ENCODE measurements at places on chromosomes 7 and 10.
A peak's percentile ranks its signal among the peaks of the same experiment; 100 is the strongest.

GRCh38 chr7:7293092-7293491, 110.7 kb downstream of the C1GALT1 start:
- DNase-seq, result no peak

GRCh38 chr10:77686096-77686495, 48.5 kb upstream of the KCNMA1 start:
- DNase-seq, result no peak

- no peak for DNase-seq
These were observed 372.8 kb downstream of the PHTF2 start for GRCh38 chr7:78171398-78171797.

DNA sequence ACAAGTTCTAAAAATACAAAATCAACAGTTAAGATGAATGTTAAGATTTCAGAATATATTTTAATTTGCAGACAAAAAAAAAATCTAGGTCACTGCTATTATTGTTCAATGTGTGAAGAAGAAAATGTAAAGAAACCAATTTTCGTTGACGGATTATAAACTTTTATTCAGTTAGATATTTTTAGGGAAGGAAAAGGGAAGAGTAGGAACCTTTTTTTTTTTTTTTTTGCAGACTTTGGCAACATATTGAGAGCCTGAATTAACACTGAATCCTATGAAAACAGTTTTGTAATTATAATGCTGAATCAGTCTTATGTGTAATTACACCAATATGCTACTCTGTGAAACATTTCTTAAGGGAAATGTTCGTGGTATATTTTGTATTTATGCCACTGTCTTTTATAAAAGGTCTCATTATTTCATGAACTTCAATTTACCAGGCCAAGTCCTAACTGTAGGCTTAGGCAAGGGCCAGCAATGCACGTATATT, 106.3 kb downstream of the ST8SIA6 start:
- no peak for DNase-seq

GRCh38 chr10:44960482-44961229, 1.1 kb downstream of the RASSF4 start:
- no peak for DNase-seq

- DNase-seq, result no peak
These were observed 63.1 kb upstream of the PDCD4 start for GRCh38 chr10:110808615-110809014.

DNA sequence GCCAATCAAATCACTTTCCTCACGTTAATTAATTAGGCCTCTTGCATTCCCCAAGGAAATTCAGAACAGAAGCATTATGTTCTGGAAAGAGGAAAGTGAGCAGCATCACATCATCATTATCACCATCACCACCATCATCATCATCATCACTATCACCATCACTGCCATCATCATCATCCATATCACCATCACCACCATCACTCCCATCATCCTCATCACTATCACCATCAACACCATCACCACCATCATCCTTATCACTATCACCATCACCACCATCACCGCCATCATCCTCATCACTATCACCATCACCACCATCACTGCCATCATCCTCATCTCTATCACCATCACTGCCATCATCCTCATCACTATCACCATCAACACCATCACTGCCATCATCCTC, 31.4 kb upstream of the PLXNA4 start:
- DNase-seq, result no peak

DNA sequence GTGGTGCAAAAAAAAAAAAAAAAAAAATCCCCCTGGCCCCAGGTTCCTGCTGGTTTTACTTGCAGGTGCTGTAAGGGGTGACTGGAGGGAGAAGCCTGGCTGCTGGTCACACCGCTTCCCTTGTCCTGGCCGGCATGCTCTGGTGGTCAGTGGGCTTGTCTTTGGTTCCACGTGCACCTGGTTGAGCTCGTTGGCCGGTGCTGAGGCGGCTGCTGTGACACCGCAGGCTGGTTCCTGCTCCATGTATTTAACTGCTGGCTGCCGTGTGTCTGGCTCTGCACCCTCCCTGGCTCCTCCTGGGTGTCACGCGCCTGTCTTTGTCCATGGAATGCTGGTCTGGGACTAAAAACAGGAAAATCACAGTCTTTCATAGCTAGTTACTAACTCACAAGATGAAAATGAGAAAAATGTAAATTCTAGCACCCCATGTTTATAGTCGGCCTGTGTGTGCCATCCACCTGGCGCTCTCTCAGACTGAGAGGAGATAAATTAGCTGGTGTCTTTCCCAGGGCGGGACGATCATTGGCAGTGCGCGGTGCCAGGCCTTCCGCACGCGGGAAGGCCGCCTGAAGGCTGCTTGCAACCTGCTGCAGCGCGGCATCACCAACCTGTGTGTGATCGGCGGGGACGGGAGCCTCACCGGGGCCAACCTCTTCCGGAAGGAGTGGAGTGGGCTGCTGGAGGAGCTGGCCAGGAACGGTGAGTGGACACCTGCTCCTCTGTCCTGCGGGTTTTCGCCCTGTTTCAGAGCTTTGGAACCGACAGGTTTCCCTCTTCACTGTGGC, 33.7 kb downstream of the PFKP start:
- no peak for DNase-seq

DNA sequence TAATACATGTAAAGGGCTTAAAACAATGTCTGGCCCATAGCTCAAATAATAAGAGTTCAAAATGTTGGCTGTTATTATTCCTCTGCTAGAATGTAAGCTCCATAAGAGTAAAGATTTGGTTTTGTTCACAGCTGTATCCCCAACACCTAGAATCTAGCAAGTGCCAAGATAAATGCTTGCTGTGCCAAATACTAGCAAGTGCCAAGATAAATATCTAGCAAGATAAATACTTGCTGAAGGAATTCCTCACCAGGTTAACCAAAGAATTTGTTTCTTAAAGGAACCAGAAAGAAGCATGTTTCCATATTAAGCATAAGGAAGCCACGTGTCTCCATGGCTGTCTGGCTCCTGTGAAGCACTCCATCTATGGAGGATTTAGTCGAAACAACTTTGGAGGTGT, 235.2 kb upstream of the SP4 start:
- no peak for DNase-seq

DNA sequence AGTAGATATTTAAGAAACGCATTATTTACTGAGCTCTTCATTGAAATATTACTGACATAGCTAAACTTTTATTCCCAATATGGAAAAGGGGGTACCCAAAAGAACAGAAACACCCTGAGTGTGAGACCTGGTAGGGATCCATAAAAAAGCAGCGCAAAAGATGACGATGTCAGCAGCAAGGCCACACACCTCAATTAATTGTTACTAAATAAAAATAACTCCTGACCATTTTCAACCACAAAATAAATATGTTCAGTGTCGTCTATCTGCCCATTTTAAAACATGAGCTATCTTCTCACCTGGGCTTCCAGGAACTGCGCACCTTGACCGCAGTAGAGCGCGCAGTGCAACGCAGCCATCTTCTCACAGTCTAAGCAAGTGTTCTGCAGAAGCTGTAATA, 61.2 kb downstream of the GSAP start:
- DNase-seq, result peak; percentile 85

DNA sequence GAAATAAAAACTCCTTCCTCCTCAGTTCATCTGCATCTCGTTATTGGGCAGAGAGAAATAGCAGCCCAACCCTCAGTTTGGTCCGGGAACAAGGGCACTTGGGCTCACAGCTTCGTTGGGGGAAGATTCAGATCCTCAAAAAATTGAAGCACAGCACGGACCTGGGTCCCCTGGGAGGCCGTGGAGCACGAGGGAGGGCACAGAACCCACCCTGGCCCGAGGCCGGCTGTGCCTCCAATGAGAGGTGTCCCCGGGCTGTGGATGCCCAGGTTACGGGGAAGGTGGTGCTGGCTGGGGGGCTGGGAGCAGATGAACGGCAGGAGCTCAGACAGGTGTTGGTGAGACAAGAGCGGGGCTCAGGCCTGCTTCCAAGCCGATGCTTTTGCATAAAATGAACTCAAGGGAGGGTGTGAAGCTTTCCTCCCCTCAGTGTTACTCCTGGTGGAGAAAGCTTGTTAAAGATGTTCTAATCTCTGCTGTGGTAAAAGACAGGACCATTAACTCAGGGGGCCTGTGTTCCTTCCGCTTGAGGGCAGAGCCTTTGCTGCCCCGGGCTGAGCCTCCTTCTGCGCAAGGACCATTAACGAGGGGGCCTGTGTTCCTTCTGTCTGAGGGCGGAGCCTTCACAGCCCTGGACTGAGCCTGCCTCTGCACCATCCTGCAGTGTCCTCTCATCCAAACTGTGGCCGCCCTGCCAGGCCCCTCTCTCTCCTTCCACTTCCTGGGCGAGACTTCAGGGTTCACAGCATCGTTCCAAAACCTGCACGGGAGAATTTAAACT, 302.2 kb downstream of the ADARB2 start:
- no peak for DNase-seq

DNA sequence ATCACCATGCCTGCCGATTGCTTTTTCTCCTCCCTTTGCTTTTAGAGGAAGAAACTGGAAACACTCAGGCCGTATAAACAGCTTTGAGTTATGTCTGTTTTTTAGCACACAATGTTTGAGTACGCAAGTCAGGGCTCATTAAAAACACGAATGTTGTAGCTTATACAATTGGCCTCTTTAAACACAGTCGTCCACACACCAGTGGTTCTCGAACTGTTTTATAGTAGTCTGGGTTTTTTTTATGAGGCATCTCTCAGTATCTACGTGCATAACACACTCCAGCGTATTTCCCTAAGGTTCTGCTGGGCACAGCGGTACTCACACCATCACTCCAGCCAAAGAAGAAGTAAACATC, 13.4 kb upstream of the CARD11 start:
- DNase-seq, result no peak

DNA sequence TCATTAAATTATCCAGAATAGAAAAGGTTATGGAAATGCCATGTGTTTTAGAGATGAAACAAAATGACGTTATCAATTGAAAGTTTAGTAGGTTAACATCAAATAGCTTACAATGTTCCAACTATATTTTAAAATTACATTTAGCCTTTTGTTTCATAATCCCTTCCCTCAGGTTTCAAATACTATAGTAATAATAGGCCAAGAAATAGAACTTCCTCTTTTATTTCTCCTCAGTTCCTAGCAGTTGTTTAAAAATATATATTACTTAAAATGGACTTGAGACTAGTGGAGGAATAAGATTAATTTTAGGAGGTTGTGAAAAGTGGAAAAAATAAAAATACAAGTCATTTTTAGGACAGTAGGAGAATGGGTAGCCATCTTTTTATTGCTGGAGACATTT, 16.4 kb upstream of the PDSS1 start:
- no peak for DNase-seq

DNA sequence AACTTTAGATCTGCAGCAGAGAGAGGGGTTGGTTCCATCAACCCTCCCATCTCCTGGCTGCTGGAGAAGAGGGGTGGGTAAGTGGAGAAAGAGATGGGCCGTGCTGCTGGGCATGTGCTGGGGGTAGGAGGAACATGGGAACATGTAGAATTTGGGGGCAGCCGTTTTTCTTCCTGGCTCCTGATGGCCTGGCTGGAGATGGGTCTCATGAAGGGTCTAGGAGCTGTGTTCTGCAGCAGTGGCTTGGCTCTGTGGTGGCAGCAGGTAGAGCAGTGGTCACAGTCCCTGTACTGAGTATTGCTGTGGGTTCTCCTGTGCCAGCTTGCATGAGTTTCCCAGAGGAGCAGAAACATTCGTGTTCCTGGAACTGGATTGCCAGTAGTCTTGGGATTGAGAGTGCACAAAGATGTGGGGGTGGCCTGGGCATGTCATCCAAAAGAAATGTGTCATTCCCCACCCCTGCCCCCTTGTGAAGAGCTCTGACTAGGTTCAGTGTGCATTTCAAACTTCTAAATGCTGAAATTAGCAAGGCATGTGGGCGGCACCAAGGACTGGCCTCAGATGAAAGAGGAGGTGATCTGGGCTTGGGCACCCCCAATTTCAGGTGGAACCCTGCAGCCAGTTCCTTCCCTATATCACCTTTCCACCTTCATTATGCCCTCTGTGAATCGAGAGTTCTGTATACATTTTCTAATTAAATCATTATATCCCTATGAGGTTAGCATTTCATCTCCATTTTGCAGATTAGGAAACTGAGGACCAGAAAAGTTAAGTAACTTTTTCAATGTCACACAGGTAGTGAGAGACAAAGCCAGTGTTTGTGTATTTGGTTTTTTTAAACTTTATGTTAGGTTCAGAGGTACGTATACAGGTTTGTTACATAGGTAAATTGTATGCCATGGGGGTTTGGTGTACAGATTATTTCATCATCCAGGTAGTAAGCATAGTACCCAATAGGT, 2.1 kb downstream of the CHST3 start:
- no peak for DNase-seq

- DNase-seq, result peak; percentile 54
These were observed 1.2 kb upstream of the PFKFB3 start for GRCh38 chr10:6201516-6201975.

GRCh38 chr7:83913174-83913573, 264.2 kb upstream of the SEMA3E start:
- DNase-seq, result no peak

DNA sequence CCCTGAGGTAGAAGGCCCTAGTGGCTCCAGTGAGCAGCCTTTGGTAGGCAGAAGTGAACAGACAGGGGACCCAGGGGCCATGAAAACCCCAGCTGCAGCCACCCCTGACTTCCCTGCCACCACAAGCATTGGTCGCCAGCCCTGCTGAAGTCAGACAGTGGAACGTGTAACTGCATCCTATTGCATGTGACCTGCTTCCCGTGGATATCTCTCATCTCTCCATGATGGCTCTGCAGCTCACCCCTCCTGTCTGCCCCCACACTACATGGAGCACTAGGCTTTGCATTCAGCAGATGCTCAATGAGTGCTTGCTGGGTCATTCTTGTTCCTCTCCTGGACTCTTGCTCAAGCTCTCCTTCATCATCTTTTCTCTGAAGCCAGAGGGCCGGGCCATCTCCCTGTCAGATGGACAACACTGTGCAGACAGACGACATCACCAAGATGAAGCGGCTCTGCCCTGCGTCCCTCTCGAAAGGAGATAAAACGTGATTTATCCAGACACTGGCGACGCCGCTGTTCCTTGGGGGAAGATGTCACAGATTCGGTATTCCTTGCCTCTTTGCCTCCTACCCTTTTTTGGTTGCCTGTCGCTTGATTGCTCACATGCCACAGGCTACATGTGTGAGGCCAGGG, 117.5 kb downstream of the SH3PXD2A start:
- DNase-seq, result no peak

GRCh38 chr10:66678521-66678920, 247.3 kb upstream of the LRRTM3 start:
- no peak for DNase-seq

- DNase-seq, result no peak
These were observed 9.8 kb upstream of the PLAC9 start for GRCh38 chr10:80122746-80123145.

- no peak for DNase-seq
These were observed 175.0 kb downstream of the OTUD1 start for GRCh38 chr10:23613900-23614299.

- DNase-seq, result no peak
These were observed 359.0 kb upstream of the ANKRD30A start for GRCh38 chr10:36766415-36766810.

Data from SW480 (cell line).